ENCODE measurements at places on chromosomes 16 and 17.

- no peak for DNase-seq
These were observed 43.3 kb downstream of the PARN start for GRCh38 chr16:14586637-14587305.

GRCh38 chr17:61409301-61410112, 9.9 kb downstream of the TBX2 start:
- peak; percentile 74 for DNase-seq

DNA sequence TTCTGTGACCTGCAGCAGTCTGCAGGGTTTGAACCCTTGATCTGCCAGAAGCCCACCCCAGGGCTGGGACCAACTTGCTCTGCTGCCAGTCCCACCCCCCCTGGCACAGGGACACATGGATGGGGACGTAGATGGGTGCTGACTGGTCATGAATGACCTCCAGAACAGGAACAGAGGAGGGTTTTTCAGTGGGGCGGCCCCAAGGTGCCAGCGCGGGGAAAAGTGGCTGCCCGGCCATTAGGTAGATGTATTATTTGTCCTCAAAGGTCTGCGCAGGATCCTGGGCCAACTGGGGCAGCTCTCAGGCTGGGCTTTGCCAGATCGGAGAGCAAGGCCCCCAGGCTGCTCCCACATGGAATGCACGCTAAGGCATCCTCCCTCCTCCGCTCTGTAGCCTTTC, 265.2 kb upstream of the TNRC6C start:
- DNase-seq = no peak

GRCh38 chr16:64196444-64196843, 925.4 kb downstream of the CDH11 start:
- no peak for DNase-seq

DNA sequence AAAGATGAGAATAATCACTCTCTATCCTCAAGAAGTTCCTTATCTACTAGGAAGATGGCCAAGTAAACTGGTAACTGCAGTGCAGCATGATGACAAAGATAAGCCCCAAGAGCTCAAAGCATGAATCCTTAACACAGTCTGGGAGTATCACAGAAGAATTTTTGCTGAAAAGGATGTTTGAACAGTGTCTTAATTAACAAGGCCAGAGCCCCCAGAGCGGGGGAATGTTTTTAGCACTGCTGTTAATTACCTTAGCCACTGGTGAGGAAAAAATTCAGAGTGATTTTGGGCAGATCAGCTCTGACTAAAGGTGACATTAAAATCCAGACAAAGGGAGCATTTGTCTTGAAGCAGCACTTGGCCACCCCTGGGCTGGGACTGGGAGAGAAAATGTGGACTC, 30.1 kb downstream of the ADAMTS18 start:
- DNase-seq = no peak

- no peak for DNase-seq
These were observed 19.2 kb upstream of the ABAT start for GRCh38 chr16:8655184-8655717.

DNA sequence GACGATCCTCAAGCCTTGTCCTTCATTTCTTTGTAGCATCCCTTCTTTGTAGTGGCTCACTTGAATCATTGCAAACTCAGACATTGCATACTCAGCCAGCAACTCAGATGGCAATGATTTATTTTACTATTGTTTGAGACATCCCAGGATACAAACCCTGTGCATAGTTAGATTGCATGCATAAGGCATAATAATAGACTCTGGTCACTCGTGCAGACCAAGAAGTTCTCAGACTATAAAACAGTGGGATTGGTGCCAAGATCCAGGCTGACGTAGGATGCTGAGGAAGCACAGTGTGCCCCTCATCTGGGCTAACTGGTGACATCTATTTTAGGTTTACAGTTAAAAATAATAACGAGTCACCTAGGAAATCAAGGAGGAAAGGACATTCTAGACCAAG, 142.3 kb downstream of the PMP22 start:
- DNase-seq = no peak

- no peak for DNase-seq
These were observed 756.4 kb downstream of the CDH11 start for GRCh38 chr16:64365448-64365931.

GRCh38 chr16:3645108-3645503, 9.4 kb upstream of the DNASE1 start:
- DNase-seq = no peak

- peak; percentile 22 for DNase-seq
These were observed 5.5 kb upstream of the RPTOR start for GRCh38 chr17:80539022-80539641.

DNA sequence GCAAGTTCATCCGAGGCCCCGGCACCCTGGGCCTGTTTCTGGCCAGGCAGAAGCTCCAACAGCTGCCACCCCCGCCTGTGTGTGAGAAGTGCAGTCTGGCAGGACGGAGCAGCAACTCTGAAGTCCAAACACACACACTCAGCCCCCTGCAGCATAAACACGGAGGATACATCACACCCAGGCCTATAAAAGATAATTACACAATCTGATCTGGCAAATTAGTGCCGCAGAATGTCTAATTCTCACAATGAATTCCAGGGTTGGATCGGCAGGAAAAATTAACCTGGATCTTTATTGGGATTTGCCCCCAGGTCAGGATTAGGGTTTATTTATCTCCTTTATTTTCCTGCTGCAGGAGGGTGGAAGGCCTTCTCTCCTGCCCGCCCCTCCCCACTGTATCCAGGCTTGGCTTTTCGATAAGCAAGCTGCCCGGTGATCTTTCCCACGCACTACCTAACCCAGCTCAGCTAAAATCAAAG, 311.4 kb downstream of the SOX9 start:
- DNase-seq = no peak

GRCh38 chr17:29283961-29284360, 10.0 kb downstream of the NUFIP2 start:
- no peak for DNase-seq

- DNase-seq = peak; percentile 76
These were observed 123.4 kb downstream of the CLEC16A start for GRCh38 chr16:11067697-11068141.

GRCh38 chr17:63365366-63366240, 80.5 kb downstream of the CYB561 start:
- no peak for DNase-seq

GRCh38 chr17:82419540-82419939, 1.2 kb upstream of the OGFOD3 start:
- DNase-seq = no peak

GRCh38 chr17:68325961-68326360, 34.7 kb downstream of the ARSG start:
- DNase-seq = no peak

DNA sequence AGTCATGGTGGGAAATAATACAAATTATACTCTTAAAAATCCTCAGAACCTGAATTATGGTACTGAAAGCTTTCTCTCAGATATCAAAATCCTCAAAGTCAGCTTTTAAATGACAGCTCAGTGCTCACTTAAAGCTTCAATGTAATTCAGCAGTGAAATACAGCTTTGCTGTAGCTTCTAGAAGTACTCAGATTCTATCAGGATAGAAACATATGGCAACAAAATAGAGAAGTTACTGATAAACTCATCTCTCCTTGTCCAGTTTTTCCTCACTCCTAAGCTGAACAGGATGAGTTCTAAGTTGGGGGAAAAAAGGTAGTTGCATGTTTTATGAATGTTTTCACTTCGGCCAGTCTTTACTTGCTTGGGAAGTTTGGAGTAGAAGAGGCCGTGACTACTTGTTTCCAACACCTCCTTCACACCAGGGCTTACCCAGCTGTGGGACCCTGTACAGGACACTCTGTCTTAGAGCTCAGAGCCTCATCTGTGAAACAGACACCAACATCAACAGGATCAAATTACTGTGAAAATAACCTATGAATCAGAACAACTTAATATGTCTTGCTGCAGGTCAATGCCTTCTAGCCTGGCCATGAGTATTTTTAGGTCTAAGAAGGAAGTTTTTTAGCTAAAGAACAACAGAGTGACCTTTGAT, 30.2 kb downstream of the OGFOD1 start:
- DNase-seq = peak; percentile 94

GRCh38 chr17:21304091-21304490, 19.6 kb downstream of the MAP2K3 start:
- peak; percentile 46 for DNase-seq

DNA sequence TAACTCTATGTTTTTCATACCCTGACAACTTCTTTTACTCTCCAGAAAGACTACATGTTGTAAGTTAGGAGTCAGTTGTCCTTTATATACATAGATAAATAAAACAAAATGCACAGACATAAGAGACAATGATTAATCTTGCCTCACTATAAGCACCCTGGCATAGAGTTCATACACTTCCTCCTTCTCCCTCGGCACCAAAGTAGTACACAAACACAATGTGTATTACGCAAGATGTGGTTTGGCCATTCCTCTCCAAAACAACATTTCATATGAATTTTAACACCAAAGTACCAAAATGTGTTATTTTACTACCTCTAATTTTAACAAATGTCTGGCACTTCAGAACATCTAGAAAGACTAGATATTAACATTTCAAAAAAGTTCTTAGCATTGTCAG, 17.2 kb upstream of the SLFN11 start:
- no peak for DNase-seq

- no peak for DNase-seq
These were observed 139.9 kb upstream of the CACNG3 start for GRCh38 chr16:24116046-24116776.

DNA sequence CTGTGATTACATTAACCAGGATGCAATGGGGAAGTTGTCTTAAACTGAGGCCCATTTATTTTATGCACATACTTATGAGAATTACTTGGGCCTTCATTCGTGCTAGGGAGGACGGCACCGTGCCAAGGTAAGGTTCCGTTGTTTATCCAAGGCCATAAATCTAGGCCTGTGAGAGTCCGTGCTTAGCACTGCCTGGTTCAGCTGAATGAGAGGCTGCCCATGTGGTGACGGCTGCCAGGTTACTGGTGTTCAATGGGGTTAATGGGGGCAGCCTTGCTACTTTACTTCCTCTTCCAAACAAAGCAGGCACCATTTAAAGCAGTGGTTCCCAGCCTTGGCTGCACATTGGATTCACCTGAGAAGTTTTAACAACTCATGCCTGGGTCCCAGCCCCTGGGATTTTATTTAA, 135.1 kb upstream of the NOL11 start:
- peak; percentile 69 for DNase-seq

DNA sequence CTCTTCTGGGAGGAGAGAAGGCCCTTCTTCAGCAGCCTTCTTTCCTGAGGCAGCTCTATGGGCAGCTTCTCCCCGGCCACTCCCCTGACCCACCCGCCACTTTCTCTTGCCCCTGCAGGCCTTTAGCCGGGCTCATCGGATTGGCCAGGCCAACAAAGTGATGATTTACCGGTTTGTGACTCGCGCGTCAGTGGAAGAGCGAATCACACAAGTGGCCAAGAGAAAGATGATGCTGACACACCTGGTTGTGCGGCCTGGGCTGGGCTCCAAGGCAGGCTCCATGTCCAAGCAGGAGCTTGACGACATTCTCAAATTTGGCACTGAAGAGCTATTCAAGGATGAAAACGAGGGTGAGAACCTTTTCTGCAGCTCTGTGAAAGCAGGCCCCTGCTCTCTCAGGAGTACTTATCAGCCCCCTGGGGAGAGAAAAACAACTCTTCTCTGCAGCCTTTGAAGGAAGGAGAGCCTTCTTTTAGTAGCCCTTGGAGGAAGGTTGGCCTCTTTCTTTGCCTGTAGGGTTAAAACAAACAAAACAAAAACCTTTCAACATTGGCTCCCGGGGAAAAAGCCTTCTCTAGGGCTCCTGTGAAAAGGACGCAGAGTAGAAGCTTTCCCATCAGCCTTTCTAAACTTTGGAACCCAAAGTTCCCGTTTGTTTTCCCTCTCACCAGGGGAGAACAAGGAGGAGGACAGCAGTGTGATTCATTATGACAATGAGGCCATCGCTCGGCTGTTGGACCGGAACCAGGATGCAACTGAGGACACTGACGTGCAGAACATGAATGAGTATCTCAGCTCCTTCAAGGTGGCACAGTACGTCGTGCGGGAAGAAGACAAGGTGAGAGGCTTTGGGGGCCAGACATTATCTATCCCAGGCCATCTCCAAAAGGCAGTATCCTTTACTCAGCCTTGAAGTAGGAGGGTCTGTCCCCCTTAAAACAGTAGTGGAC, 12.7 kb downstream of the RNF227 start:
- peak; percentile 19 for DNase-seq

GRCh38 chr16:4309833-4310266, 6.0 kb upstream of the GLIS2 start:
- DNase-seq = peak; percentile 65

DNA sequence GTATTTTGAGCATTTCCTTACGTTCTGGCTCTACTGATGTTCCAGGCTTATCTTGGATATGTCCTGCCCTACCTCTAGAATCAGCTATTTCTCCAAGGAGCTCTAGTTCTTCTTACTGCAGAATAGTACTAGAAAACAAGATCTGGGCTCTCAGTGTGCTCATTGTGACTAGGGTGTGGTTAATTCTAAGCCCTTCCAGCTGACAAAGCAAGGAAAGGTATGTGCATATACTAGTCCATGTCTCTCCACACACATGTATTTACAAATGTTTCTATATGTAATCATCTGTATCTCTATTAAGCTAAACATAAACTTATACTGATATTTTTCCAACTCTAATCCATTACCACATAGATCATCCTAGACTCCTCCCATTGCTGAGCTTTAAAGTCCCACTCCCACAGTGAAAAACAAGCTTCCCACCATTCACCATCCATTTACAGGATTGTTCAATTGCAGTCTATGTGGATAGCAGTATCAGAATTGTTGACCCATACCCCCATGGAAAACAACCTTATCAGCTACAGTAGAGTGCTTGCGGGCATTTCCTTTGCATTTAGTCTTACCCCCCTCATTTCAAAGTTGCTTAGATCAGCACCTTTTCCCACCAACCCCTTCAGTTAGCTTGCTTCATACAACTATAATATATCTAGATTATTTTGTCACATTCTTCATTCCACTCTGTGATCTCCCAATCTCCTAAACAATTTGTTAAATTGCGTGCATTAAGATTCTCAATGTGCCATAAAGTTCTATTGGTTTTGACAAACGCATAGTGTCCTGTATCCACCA, 194.5 kb downstream of the SOX9 start:
- no peak for DNase-seq

- peak; percentile 35 for DNase-seq
These were observed 62.2 kb downstream of the MPRIP start for GRCh38 chr17:17104494-17104893.

GRCh38 chr17:56594320-56595107, 1.0 kb downstream of the NOG start:
- peak; percentile 55 for DNase-seq

- no peak for DNase-seq
These were observed 49.7 kb downstream of the ERN1 start for GRCh38 chr17:64080174-64080618.

- DNase-seq = peak; percentile 51
These were observed 22.3 kb upstream of the TIMP2 start for GRCh38 chr17:78947235-78948149.
